Activated effector memory CD4-positive, alpha-beta T cell treated with Interleukin-2 at 50 U/mL for 16 hours (primary cell): ENCODE measurements at places on chromosomes 5 and 9.

GRCh38 chr9:69569738-69570451 lies 102.3 kb downstream of the APBA1 start:
- no peak for DNase-seq

DNA sequence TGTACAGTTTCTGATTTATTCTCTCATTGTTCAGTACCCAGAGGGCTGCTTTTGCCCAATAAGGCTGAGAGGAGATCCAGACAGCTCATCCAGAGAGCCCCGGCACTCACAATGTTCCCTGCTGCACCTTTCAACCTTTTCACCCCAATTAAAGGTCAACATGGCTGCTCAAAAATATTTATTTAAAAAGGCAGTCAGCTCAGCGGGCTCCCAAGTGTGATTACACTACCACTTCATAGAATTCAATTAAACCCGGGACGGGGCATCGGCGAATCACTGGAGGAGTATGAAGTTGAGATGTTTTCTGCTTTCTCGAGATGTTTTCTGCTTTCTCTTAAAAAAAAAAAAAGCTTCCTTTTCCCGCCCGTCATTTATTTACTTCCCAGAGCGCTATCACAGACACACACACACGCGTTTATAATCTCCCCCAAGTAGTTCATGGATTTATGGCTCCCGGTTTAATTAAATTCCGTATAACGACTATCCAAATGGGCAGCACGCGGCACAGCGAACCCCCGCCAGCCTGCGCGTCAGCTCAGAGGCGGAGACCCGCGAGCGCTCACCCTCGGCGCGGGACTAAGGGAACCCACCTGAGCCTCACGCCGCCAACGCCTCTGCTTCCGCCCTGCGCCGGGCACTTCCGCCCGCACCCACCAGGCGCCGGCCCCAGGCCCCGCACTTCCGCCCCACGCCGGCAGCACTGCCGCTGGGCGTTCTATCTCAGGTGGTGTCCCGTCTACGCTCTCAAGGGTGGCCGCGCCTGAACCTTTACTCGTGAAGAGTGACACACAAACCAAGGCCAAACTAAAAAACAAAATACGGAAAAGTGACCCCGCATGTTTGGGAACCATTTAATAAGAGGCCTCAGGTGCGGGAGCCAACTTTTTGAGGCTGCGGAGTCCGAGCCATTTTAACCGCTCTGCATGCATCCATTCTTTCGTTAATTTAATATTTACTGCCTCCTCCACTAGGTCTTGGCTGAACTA lies at the start of gene C5orf63:
TSS of gene C5orf63 (minus strand) at position 642 of the 986 bp plus-strand sequence. CDS start 14,507 bp downstream, outside the sequence.
- DNase-seq, result peak; percentile 63

DNA sequence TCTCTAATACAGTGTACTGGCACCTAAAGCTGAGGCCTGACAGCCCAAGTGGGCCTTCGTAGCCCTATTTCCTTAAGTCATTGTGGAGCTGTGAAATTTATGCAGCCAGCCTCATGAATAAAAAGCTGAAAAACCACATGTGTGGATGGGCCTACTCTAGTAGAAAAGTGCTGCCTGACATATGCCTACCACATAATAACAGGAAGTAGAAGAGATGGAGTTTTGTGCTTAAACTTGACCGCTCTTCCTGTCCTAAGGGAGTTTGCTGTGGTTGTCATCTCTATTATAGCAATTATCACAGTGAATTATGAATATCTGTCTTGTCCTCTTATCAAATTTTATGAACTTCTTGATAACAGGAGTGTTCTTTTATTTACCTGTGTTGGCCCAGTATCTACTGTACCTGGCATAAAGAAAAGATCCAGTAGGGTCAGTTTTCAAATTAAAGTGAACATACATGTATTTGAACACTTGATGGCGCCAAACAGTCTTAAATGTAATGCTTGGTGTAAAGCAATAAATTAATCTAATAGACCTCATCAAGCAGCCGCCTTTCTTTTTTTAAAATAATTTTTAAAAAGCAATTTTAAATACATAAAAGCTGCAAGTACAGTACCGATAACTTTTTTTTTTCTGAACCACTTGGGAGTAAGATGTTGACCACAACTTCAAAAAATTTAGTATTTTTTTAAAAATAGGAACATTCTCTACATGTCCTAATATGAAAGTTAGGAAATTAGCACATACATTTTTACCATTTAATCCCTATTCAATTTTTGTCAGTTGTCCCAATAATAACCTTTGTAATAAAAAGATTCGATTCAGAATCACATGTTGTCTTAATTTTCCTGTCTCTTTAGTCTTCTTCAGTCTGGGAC lies 51.0 kb downstream of the FKTN start:
- no peak for DNase-seq

GRCh38 chr5:16625096-16625495 lies 8.3 kb upstream of the RETREG1 start:
- DNase-seq, result no peak

- DNase-seq, result no peak
Observed at GRCh38 chr5:166346726-166347374, 1944.6 kb upstream of the WWC1 start.

DNA sequence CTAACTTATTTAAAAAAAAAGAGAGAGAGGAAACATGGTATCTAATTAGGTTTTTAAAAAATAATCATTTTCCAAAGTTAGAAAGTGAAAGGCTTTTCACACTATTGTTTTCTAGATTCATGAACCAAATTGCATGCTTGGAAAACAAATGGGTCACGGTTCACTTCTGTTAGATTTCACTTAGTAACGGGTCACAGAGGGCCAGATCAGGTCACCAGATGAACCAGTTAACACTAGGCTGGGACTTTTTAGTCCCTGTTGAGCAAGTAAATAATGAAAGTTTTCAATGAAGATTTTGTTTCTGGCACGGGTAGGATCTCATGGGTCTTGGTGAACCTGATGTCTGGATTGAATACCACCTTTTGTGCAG lies 207.2 kb upstream of the RFX3 start:
- no peak for DNase-seq

DNA sequence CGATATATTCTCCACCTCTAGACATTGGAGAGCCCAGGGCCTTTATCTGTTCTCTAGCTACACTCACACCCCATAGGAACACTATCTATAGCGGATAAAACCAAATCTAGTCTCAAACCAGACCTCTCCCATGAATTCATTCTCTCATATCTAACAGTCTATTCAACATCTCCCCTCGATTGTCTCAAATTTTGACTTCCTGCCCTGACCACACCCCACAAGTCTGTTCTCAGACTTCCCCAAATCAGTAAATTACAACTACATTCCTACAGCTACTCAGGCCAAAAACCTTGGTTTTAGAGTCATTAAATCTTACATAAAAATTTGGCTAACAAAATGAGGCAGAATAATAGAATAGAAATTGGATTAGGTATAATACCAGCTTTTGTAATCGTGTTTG lies 12.5 kb upstream of the SLC1A3 start:
- DNase-seq, result no peak

DNA sequence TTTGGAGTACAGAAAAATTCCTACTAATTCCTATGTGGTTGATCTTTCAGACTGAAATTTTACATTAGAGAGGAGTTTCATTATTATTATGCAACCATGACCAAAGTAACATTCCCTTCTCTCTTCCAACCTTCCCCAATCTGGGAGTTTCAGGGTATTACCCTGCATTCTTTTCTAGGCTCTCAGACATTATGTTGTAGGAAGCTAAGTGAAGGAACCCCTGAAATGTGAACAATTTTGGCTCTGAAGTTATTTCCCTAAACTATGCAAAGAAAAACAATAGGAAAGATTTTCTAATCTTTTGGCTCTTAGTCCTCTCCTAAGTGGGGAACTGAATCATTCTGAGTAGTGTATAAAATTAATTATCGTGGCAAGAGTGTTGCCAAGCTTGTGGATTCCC lies 63.3 kb upstream of the ZFAND5 start:
- no peak for DNase-seq

DNA sequence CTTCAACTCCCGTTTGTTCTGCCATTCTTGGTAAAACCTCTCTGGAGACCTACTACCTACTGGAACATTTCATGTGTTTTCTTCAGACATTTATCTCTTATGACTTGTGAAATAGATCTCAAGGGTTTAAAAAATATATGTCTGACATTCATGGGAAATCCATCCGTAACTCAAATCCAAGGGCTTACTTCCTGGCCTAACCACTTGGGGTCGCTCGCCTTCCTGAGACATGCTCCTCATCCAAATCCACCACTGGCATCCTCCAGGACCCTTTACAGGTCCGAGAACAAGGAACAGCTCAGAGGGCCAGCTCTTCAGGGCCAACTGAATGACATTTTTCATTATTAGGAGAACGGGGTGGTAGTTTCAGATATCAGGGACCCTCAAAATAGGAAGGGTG lies 235.1 kb upstream of the TUT7 start:
- DNase-seq, result no peak

GRCh38 chr5:66993882-66994281 lies 202.7 kb downstream of the CD180 start:
- DNase-seq, result no peak

DNA sequence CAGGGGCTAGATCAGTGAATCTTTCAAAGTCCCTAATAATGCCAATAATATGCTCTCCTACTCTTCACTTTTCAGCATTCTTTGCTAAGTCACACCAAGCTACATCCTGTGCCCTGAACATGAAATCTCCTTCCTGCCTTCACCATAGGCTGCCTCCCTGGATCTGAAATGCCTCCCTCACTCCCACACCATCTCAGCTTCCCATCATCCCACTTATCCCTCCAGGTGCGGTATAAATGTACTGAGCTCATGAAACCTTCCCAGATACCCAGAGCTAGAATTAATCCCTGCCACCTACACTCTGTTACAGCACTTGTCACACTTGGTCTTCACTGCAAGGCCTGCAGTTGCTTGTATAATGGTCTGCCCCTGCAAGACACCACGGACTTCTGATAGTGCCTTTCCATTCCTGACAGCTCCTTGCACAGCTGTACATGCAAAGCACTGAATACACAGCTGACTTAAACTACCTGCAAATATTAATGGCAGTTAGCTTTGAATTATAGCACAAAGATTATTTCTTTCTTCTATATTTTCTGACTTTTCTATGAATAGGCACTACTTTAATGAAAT lies 250.4 kb downstream of the EBF1 start:
- no peak for DNase-seq

DNA sequence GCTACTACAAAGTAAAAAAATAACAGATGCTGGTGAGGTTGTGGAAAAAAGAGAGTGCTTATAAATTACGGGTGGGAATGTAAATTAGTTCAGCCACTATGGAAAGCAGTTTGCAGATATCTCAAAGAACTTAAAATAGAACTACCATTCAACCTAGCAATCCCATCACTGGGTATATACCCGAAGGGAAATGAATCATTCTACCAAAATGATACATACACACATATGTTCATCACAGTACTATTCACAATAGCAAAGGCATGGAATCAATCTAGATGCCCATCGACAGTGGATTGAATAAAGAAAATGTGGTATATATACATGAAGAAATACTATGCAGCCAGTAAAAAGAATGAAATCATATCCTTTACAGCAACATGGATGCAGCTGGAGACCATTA lies 6.3 kb upstream of the TEX10 start:
- no peak for DNase-seq

DNA sequence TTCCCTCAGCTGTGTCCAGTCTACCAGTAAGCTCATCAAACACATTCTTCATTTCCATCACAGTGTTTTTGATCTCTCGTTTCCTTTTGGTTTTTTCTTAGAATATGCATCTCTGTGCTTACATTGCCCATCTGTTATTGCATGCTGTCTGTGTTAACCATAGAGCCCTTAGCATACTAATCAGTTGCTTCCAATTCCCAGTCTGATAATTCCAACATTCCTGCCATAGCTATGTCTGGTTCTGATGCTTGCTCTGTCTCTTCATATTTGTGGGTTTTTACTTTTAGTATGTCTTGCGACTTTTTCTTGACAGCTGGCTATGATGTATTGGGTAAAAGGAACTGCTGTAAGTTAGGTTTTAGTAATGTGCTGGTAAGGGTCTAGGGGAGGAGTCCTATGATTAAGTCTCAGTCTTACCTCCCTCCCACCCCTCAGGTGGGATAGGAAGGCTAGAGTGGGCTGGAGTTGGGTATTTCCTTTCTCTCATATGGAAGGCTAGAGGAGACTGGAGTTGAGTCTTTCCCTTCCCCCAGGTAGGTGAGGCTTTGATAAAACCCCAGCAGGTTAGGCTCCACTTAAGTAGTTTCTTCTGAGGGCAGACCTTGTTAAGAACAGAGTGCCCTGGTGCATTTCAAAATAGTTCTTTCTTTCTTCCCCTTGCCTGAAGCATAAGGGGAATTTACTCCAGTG lies 99.1 kb upstream of the RASGRF2 start:
- no peak for DNase-seq

DNA sequence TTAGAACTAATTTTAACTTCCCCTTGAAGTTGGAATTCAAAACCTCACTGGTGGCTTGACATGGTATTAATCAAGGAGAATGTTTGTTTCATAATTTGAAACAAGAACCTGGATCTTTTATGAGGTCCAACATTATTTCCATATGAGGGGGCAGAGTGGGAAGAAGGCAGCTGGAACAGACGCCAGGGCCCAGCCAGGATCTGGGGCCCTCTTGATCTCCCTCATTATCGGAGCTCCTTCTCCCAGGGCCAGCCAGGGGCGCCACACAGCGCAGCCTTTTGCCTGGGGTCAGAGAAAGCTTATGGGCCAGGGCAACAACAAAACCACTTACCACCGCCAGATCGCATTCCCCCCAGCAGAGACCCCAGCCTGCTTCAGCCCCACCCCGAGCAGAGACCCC lies 27.1 kb upstream of the NKD2 start:
- no peak for DNase-seq

GRCh38 chr9:85978496-85978895 lies 37.5 kb downstream of the NAA35 start:
- no peak for DNase-seq

GRCh38 chr9:18245911-18246310 lies 228.0 kb upstream of the ADAMTSL1 start:
- DNase-seq, result no peak

- no peak for DNase-seq
Observed at GRCh38 chr5:40615586-40616170, 64.0 kb upstream of the PTGER4 start.

DNA sequence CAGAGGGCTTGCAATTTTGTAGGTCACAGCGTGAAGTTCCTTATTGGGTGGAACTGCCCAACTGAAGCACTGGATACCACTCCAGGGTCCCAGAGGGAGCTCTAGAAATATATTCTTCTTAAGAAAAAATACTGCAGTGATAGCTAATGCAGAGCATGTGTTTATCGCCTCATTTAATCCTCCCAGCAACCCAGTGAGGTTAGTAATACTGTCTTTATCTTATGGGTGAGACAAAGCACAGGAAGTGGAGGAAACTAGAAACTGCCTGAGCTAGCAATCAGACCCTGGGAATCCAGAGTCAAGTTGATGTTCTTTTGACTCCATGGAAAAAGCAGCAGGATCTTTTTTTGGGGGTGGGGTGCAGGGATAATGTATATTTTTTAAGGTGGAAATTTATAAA lies 153.3 kb downstream of the PJA2 start:
- DNase-seq, result no peak

DNA sequence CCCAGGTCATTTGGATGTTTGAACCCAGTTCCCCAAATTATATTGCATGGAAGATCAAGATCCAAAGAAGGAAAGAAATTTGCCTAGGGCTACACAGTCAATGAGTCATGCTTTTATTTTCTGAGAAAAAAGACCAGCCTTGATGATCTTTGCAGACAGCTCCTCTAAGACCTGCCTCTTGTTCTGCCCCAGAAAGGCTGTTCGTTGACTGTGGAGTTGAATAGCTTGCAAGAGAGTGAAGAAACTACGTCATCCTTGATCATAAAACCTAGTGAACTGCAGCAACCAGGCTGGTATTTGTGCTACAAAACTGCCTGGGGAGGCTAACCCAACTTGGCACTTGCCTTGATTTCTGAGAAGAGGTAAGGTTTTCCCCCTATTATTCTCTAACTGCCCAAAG lies 263.9 kb downstream of the PAPPA start:
- no peak for DNase-seq
